ENCODE measurements at places on chromosomes 13 and 19.

- DNase-seq, result no peak
Measured at GRCh38 chr19:49524812-49525455, 2.9 kb upstream of the RCN3 start.

GRCh38 chr13:99158846-99159245 is 41.8 kb upstream of the UBAC2 start:
- no peak for DNase-seq

DNA sequence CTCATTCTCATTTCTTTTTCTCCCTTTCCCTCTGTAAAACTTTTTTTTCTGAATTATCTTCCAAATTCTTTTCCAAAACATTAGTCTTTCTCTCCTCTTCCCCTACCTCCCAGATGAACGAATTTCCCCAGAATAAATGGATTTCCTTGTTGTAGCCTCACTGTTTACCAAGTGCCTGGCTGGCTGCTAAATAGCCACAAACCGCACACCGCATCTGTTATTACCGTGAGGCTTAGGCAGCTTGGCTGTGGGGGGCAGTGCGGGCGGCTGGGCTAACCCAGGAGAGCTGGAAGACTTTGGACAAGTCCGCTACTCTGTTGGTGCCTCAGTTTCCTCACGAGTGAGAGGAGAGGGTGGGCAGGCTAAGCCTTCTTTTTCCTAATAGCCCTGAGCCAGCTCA is 10.7 kb downstream of the IL17D start:
- no peak for DNase-seq

DNA sequence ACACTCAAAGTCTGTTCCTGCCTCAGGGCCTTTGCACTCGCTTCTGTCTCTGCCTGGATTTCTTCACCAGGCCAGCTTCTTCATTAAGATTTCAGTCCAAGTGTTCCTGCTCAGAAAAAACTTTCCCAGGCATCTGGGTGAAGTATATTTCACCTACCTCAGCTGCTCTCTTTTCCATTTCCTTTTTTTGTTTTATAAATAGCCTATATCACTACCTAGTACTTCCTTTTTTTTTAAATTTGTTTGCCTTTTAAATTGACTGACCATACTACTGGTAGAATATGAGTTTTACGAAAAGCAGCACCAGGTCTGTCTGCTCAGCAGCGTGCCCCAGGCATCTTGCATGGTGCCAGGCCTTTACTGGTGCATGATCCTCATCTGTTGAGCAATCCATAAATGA is 1064.4 kb downstream of the UQCRFS1 start:
- DNase-seq, result no peak

DNA sequence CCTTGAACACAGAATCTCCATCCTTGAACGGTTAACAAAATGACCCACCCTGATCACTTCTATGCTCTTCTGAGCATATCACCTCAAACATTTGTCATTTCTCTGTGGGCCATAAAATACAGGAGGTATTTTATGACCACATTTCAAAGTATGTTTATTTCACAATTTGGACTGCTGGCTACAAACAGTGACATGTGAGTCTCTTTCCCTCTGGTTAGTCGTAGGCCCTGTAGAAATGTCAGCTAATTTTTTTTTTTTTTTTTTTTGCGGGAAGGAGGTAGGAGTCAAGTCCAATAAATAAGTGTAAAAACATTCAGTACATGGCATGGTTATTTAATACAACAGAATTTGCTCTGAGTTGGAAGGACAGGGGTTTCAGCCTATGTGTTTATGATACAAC is 70.7 kb downstream of the FOXO1 start:
- no peak for DNase-seq

Data from activated T-cell treated with anti-CD3 and anti-CD28 coated beads, Interleukin-2, amount 50 U/mL, for 24 hours (primary cell).